Left colon (tissue), 2 donors: ENCODE measurements at places on chromosomes 4 and X. TPM values are rescaled to one million over a fixed set of nuclear protein-coding genes. Genes with fewer than 3 reads are reported as not detected.
A peak's percentile ranks its signal among the peaks of the same experiment; 100 is the strongest.

- DNase-seq: peak; percentile 35
Observed at GRCh38 chr4:65670331-65671031, at the start of gene EPHA5. TSS of gene EPHA5 (minus strand) at chr4:65670489. CDS start at chr4:65669742, 747 bp downstream.

DNA sequence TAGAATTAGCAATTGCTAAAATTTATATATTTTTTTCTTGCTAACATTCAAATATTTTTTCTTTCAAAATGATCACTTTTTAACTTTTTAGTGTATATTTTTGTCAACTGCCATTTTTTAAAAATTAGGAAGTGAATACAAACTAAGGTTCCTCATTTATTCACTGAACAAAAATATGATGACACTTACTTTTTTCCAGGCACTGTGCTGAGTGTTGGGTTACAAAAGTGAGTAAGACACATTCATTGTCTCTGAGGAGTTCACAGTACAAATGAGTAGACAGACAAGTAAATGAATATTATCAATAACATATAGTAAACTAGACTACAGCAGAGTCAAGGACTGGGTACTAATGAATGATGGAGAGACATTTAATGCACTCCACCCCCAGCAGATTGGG, 543.5 kb downstream of the PDHA2 start:
- DNase-seq: no peak

- no peak for DNase-seq
Observed at GRCh38 chr4:16896881-16897750, 1.3 kb downstream of the LDB2 start.

DNA sequence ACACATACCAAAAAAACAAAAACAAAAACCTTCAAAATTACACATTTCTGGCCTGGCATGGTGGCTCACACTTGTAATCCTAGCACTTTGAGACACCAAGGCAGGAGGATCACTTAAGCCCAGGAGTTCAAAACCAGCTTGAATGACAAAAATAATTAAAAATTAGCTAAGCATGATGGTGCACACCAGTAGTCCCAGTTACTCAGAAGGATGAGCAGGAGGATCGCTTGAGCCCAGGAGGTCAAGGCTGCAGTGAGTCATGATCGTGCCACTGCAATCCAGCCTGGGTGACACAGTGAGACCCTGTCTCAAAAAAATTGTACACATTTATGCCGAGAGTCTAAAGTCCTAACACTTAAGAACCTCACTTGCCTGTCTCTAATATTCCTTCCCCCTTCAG, 18.3 kb downstream of the SLC39A8 start:
- no peak for DNase-seq

DNA sequence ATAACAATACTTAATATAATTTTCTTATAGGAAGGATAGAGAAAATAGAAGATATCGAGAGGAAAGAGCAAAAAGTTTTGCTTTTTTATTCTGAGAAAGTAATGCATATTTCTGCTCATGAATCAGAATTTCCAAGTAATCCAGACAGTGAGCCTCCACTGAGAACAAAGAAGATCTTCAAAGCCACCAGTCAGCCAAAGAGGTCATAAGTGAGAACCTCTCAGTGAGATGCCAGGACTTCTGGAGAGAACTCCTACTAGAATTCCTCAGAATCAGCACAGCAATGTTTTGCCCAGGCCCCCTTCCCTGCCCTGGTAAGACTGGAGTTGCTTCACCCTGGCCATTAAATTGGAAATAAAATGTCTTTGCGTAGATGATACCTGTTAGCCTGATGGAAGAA, 254.4 kb upstream of the FAT4 start:
- no peak for DNase-seq

DNA sequence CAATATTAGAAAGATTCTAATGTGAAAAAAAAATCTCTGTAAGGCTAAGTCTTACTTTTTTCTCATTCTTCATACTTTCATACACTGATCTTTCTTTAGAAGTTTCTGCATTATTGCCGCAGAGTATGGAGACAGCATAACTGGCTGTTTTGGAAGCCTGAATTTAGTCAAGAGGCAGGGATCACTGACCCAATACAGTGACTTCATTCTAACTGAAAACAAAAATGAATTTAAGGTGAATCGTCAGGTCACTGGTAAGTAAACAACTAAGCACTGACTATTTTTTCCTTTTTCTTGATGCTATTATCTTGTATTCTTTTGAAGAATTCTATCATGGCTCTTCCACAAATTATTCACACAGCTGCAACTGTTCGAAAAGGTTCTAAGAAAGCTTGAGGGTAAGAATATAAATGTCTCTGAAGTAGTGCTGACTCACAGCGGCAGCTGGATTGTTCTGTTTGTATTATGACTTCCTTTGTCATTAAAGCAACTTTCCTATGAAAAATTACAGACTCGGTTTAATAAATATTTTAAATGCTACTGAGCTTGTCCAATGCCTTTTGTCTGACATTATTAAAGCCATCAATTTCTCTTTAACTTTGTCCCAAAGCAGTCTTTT, 609.3 kb downstream of the FSTL5 start:
- DNase-seq: no peak

DNA sequence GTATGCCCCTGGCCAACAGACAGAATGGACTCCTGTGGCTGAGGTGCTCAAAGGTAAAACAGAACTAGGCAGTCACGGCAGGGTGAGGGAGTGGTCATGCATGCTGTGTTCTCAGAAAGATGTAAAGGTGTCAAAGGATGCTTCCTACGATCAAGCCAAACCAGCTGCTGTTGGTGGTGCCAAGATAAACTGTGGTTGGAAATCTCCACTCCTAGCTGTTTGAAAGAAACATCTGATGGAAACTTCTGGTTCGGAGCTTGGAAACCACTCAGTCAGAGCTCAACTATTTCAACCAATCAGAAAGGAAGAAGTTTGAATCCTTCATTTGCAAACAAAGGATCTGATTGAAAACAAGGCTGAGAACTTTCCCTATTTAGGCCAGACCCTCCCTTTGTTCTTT, 68.5 kb upstream of the DDX60 start:
- DNase-seq: no peak

DNA sequence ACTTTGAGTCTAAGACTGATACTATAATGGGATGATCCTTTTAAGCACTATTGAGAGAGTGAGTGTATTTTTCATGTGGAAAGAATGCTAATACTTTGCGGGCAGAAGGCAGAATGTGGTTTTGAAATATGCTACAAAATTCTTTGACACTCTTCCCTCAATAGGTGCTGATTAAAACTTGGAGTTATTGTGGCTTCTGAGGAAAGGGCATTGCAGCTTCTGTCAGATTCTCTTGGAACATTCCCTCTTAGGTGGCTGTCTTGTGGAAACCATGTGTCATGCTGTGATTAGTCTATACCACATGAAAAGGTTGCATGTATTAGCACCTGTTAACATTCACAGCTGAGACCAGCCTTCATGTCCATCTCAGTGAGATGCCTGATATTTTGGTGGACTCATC, 547.0 kb downstream of the STIM2 start:
- no peak for DNase-seq

DNA sequence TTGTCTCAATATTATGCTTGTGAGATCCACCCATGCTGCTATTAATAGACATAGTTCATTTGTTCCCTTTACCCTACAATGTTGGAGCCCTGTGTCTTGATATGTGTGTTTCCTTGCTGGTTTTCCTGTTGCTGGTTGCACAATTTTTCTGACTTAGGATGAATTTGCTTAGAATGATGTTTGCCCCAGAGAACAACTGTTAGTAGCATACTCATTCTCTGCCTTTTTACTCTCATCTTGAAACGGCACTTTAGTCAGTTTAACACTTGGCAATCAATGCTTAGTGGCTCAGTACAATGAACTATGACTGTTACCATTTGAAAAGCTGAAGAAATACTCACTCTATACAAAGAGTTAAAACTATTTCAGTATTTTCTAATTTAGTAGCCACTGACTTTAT, 158.8 kb upstream of the NDST4 start:
- no peak for DNase-seq

GRCh38 chr4:101277671-101278070, 69.7 kb downstream of the PPP3CA start:
- no peak for DNase-seq

- no peak for DNase-seq
Observed at GRCh38 chrX:17323397-17323796, 51.6 kb upstream of the NHS start.

DNA sequence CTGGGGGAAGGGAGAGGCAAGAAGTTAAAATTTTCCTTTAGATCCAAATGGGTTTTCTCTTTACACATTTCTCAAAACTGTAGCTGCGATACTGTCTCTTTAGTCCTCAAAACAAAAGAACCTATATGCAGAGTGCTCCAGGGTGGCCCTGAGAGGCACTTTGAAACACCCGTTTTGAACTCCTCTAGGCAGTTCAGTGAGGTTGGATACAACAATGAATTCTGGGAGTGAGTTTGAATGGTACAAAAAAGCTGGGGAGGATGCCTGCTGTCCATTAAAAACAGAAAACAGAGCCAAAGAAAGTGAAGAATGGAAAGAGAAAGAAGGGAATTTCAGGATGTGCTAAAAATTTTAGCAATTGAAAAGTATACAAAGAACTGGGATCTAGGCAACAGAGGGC, 23.1 kb downstream of the ENOX2 start:
- DNase-seq: no peak

GRCh38 chr4:57490520-57491255, 380.5 kb upstream of the IGFBP7 start:
- DNase-seq: peak; percentile 29

DNA sequence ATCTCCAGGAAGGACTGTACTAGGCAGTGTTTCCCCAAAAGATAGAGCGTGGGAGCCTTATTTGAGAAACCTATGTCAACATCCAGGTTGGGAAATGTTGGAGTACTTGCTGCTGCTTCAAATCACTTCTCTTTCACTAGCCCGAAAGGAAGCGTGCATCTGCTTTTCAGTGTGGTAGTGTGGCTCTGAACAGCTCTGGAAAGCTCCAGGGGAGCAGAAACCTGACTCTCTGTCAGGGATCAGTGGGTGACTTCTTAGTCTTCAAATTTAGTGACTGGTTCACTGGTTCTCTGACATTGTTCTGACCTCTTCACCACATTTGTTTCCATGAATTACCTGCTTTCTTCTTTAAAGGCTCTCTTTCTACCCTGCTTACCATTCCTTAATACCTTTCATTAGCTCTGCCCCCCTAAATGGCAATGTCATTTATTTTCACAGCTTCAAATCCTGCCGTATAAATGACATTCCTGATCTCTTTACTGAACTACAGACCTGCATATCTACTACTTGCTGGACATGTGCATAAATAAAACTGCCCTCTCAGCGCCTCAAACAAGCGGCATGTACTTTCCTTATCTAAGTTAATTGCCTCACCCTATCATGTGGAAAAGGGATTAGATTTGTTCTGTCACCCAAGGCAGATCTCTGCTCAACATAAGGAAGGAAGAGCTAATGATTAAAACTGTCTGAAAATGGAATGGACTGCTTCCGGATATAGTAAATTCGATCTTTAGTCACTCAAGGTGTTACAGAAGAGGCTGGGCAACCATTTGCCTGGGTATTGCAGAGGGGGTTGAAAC, 37.0 kb downstream of the DLG3 start:
- DNase-seq: no peak

GRCh38 chr4:158781963-158782362, 13.1 kb downstream of the FNIP2 start:
- DNase-seq: no peak

- no peak for DNase-seq
Observed at GRCh38 chrX:9135901-9136510, 102.1 kb upstream of the FAM9B start.

- DNase-seq: no peak
Observed at GRCh38 chr4:151745481-151746231, 15.2 kb downstream of the GATB start.

- no peak for DNase-seq
Observed at GRCh38 chrX:81316163-81316562, 114.3 kb downstream of the SH3BGRL start.

- no peak for DNase-seq
Observed at GRCh38 chrX:68420559-68420958, 12.7 kb downstream of the OPHN1 start.

DNA sequence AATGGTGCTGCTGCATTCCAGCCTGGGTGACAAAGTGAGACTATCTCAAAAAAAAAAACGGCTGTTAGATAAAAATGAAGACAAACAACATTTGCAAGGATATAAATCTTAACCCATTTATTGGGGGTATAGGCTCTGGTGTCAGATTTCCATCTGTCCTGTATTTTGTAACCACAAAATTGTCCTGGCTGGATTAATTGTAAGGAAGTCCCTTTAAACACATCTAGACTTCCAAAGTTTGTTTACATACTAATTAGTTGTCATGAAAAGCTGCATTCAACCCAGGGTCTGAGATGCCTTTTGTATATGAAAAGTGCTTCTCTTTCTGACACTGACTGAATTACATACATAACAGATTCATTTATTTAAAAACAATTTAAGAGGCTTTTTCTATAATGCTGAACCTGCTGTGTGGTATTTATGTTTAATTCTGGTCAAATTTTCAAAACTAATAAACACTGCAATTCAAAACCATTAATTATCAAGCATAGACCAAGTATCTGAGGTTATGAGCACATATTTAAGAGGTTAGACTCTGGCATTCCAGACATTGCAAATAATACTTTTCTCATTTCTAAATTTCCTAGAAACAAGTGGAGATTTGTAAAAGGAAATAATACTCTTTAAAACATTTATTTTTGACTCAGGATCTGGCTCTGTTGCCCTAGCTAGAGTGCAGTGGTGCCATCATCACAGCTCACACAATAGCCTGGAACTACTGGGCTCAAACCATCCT, 17.5 kb upstream of the UGDH start:
- DNase-seq: no peak

DNA sequence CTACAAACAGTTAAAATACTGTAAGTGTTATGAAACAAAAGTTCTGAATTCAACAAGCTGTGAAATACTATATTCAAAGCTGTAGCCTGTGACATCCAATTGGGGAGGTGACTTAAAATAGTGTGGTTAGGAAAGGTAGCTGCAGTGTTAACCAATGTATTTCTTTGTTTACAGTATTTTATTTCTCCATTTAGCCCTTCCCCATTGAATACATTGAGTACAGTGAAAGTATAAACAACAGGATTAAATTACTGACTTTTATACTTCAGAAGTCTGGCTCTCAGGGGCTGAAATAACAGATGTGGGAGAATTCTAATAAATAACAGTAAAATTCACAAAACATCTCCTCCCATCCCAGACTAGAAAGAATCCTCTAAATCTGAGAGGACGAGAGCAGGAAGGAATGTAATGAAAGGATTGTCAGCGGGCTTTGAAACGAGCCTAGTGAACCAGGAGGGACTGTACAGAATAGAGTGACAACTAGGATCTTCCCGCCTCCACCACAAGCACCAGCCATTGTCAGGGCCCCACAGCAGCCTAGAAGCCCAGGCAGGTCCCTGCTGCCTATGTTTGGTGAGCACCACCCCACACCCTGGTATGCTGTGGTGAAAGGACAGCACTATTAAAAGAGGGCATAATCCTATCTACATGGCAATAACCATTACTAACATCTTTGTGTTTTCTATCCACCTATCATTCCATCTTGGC, 73.7 kb downstream of the SPCS3 start:
- DNase-seq: no peak

Gene SLIT2
- total RNA-seq: 6.5 TPM

Gene TEX13B
- total RNA-seq: not detected

Gene HELT
- not detected for total RNA-seq

Gene GNRHR
- not detected for total RNA-seq

Gene FRAS1
- 1.3 TPM for total RNA-seq

Gene RBMX
- 91.5 TPM for total RNA-seq
